ENCODE measurements at places on chromosomes 6 and 20.

DNA sequence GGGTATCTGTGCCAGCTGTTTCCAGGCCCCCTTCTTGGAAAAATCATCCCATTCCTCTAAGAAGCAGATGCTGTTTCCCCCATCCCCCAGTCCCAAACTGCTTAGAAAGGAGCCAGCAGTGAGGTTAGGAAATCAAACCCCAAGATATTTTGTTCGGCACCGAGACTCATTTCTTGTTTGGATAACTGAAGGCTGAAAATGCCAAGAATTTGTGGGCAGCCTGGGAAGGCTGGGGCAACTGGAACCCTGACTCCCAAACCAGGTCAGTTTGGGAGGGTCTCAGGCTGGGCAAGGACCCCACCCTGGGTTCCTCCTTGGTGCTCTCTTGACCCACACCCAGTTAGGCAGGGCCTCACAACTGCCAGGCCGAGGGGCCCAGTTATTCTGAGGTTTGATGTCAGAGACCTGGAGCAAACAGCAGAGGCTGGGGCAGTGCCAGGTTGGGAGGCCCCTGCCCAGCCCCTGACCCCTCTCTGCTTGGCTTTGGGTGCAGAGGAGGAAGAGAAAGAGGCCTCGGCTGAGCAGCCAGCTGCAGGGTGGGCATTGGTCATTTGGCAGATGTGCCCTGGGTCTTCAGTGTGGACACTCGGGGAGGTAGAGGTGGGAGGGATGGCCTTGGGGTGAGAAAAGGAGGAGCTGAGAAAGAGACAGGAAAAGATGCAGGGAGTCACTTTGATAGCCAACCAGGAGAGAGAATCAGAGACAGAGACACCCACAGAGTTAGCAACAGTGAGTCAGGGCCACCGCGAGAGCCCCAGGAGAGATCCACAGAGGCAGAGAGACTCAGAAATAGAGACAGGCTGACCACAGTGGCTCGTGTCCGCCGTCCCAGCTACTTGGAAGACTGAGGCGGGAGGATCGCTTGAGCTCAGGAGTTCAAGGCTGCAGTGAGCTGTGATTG, 5.0 kb downstream of the ANGPT4 start:
- DNase-seq, result no peak

GRCh38 chr6:149127212-149127611, 190.3 kb upstream of the TAB2 start:
- DNase-seq, result no peak

- DNase-seq, result no peak
Observed at GRCh38 chr20:40525351-40525750, 163.7 kb downstream of the MAFB start.

GRCh38 chr20:41406353-41406752, 39.7 kb upstream of the EMILIN3 start:
- no peak for DNase-seq

GRCh38 chr20:43681991-43682410, 15.1 kb downstream of the MYBL2 start:
- DNase-seq, result no peak

GRCh38 chr20:63980317-63980805, 571 bp upstream of the PRPF6 start:
- peak; percentile 31 for DNase-seq

- DNase-seq, result no peak
Observed at GRCh38 chr20:62972845-62973745, 20.6 kb downstream of the SLC17A9 start.

DNA sequence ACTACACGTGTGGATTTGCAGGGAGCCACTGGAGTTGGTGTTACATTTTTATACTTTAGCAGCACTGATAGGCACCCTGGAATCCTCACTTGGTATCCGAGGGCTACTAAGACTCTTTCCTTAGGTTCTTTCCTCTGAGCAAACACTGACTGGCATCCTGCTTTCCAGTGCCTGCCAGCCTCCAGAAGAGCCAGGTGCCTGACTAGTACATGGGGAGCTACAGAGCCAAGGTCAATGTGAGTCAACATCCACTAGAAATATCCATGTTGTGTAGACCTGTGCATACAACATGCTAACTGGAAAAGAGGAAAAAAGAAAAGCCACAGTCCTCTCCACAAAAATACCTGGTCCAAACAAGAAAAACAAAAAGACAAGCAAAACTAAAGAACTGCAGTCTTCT, 5.9 kb downstream of the TUBB1 start:
- no peak for DNase-seq

Data from effector memory CD4-positive, alpha-beta T cell (primary cell).